ENCODE measurements at places on chromosomes 2 and 18.

DNA sequence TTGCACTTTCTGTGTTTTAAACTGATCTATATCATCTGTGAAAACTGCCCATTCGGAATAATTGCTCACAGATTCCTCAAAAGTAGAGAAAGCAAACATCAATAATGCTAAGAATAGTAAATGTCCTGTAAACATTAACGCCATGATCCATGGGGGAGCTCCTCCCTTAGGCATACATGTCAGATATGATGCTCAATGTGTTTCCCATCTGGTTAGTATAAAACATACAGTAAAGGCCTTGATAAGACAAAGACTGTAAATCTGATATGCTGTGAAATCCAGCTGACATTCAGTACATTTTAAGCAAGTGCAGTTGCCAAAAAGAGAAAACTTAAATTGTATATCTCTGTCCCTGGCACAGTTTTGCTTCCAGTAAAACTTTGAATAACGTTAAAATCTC lies 2.1 kb downstream of the DSEL start:
- no peak for DNase-seq

DNA sequence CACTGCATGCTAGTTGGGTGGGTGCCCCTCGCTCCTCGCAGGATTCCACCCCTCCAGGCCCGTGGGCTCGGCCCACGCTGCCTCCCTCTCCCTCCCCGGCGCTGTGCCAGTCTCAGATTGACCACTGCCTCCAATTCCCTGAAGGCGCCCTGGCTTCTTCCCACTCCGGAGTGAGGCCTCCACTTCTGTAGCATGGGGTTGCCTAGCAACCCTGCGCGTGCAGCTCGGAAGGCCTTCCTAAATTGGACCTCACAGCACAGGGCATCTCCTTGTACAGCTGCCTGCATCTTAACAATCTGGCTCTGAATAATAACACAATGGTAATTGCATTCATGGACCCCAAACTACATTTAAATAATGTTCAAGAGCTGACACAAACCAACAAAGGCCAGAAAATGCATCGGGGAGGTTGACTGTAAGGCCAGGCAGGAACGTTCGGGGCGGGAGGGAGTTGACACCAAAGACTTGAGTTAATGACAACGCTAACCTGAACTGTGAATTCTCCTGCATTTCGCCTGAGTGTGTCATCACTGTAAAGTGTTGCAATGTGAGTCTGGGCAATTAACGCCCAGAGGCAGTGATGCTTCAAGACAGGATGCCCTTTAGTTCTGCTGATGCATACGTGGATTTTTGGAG lies 222.9 kb downstream of the ZBTB7C start:
- no peak for DNase-seq

- DNase-seq, result no peak
Measured at GRCh38 chr2:68365087-68365486, at the start of gene PLEK. PLEK (plus strand) TSS chr2:68365282; CDS start chr2:68365352, 70 bp downstream.

DNA sequence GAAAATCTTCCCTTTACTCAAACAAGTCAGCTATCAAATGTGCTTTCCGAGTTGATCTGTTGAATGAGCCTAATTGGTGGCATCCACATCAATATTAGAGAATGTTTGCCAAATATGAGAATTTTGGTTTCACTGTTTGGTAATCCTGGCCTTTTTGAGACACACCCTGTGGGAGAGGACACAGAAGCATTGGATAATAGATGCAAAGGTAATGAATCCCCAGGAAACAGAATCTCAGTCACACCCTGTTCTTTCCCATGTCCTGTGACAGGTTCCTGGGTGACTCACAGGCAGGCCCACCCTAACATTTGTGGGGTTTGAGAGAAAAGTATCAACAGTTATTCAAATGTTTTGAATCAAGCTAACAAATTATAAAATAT lies 99.8 kb upstream of the PELI1 start:
- DNase-seq, result no peak

DNA sequence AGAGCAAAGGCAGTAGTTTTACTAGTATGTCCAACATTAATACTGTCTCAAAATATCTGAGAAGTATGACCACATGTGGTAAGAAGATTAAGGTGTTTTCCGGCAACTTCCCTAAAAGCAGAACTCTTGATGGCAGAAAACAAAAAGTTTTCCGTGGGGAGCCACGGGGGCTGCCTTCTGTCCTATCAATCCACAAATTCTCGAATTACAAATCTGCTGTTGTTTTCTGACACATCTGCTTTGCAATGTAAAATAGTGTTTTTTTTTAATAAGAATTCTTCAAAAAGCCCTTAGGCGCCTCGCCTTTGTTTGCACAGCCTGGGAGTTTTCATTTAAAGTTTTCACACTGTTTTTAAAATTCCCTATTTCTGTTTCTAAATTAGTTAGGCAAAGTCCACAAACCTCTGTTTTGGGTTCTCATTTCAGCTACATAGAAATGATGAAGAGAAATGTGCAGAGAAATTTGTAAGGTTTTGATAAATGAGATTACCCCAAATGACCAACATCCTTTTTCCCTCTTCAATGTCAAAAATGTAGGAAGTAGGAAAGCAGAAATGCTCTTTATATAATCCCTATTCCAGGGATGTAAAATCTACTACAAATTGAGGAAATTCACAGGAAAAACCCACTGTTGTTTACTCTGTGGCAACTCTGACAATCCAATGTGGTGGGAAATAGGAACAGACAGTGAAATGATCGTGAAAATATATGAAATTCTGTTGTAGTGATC lies 385.8 kb downstream of the ZEB2 start:
- no peak for DNase-seq

GRCh38 chr18:35454803-35455202 lies 43.0 kb downstream of the INO80C start:
- DNase-seq, result no peak

Measured in AG09309 (cell line).